ENCODE measurements at places on chromosomes 12 and 14. TPM values are rescaled to one million over a fixed set of nuclear protein-coding genes. Genes with fewer than 3 reads are reported as not detected.

DNA sequence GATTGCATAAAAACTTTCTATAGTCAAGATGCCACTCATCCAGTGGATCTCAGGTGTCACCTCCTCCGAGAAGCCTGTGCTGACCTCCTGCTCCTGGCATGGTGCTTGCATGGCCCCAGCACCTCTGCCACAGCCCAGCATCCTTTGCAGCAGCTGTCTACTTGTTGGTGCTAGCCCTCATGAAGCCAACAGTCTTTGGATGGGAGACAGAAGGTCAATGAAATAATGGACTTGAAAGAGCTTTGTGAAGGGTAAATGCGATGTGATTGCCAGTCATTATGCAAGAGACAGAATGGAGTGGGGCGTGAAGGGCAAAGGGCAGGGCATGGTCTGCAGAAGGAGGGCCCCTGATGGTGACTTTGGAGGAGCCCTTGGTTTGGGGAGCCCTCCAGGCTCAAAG lies 63.0 kb upstream of the CLMN start:
- no peak overlapping the region for H3K27ac ChIP-seq
- H3K27me3 ChIP-seq, result no peaks in the 10 kb centered on the region
- peaks cover 6% of the 10 kb centered on the region for H3K36me3 ChIP-seq
- no peaks in the 10 kb centered on the region for H3K4me1 ChIP-seq
- no peak overlapping the region for H3K4me3 ChIP-seq

DNA sequence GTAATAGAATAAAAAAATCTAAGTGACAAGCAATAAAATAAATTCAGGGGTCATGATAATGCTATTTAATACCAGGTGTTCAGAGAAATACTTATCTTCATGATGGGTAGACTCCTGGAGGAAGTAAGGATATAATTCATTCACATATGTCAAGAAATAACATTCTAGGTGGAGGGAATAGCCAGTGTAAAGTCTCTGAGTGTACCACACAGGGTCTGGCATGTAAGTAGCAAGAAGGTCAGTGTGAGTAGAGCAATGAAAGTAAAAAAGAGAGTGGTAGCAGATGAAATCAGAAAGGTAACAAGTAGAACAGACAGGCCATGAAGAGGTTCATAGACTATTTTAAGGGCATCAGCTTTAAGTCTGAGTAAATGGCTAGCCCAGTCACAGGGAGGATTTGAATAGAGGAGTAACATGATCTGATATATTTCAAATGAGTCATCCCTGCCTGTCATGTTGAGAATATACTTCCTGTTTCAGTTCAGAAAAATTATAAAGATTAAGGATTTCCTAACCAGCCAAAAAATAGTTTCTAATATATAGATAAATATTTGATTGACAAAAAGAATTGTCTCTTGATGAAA lies 519.9 kb downstream of the C12orf50 start:
- H3K36me3 ChIP-seq, result no peaks in the 10 kb centered on the region
- H3K4me1 ChIP-seq, result no peaks in the 10 kb centered on the region
- no peak overlapping the region for H3K27ac ChIP-seq
- H3K4me3 ChIP-seq, result no peak overlapping the region
- peak; percentile 72 for DNase-seq
- H3K27me3 ChIP-seq, result no peaks in the 10 kb centered on the region

DNA sequence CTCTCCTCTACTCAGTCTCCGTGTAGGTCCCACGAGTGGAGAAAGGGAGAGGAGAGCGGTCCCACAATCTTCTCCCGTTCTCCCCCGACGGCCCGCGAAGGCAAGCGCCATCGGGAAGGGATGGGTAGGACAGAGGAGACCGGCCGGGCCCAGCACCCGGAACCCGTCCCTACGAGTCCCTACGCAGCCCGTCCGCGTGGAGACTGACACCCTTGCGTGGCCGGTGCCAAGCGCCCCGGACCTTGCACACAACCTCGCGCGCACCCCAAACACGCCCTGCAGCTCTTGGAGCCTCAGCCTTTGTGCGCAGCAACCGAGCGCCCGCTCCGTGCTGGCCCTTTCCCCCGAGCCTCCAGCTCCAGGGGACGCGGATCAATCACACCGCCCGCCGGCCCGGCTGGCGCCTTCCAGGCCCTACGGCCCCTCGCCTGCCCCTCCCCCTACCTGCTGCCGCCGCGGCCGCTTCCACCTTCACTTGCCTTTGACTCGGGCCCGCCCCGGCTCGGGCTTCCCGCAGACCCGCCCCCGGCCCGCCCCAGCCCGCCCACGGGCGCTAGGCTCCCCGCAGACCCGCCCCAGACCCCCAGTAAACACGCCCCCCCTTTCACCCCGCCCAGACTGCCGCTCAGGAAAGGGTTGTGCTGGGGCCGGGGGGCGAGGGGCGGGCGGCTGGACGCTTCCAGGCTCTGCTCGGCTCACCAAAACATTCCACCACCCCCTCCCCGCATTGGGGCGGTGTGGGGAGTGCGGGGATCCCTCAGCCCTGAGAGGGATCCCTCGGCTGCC lies at the start of gene NDRG2:
NDRG2 (minus strand) TSS at position 477 of the 786 bp plus-strand sequence. CDS start 1,746 bp downstream, outside the sequence.
- H3K4me3 ChIP-seq, result peak within 1 kb of the TSS; percentile 51
- H3K4me1 ChIP-seq, result no peaks in the 10 kb centered on the region
- peak; percentile 19 for DNase-seq
- no peaks in the 10 kb centered on the region for H3K36me3 ChIP-seq

GRCh38 chr12:24839268-24839791 lies 109.6 kb downstream of the BCAT1 start:
- H3K27ac ChIP-seq, result peak overlapping the region; percentile 77
- DNase-seq, result no peak
- peak overlapping the region; percentile 6 for H3K4me3 ChIP-seq
- H3K4me1 ChIP-seq, result peaks cover 40% of the 10 kb centered on the region

DNA sequence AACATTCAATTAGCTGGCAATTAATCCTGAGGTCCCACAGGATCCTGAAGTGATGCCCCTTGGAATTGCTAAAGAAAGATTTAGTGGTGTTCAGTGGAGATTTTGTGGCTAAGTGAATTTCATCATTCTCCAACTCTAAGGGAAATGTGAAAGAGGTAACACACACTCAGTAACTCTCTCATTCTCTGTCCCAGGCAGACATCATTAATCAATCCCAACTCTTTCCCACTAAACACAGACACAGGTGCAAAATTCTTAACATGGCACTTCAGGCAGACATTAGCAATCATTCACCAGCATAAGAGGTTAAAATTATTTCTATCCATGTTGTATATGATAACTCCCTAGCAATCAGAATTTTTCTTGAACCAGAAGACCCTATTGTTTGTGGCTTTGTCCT lies 40.2 kb downstream of the TRPV4 start:
- no peak for DNase-seq
- H3K4me3 ChIP-seq, result no peak overlapping the region
- no peaks in the 10 kb centered on the region for H3K27me3 ChIP-seq
- no peaks in the 10 kb centered on the region for H3K36me3 ChIP-seq

TAMALIN gene
- 0.39 TPM for total RNA-seq

DNA sequence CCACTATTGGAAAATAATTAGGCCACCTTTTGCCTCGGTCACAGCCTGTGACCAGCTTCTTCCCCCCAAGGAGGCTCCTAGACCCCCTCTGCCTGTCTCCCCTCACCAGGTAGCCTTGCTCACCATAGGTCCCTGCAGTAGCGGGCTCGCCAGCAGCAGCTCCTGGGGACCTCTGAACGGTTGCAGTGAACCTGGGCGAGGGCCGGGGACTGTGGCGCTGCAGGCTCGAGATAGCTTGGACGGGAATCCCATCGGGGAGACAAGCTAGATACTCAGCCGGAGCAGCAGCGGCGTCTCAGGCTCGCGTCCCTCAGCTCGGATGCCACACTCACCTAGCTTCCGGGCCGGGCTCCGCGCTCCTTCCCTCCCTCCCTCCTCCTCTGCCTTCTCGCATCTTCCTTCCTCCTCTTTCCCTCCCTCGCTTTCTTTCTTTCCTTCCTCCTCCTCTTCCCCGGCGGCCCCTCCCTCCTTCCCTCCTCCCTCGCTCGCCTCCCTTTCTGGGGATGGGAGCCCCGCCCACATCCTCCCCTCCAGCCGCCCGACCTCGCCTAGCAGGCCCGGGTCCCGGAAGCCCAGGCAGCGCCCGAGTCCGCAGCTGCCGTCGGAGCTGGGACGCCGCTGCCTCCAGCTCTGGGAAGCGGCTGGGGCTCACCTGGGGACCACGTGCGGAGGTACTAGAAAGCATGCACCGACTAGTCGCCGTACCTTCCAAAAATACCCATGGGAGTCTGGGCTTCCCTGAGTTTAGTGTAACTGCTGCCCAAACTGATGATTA lies at the start of gene BMP4:
BMP4 (minus strand) TSS at position 399 of the 775 bp plus-strand sequence. CDS start 4,603 bp downstream, outside the sequence.
- H3K27me3 ChIP-seq, result no peaks in the 10 kb centered on the region
- no peak within 1 kb of the TSS for H3K4me3 ChIP-seq
- H3K4me1 ChIP-seq, result no peaks in the 10 kb centered on the region

KRT82 gene
- total RNA-seq, result not detected

IFNG-AS1 gene
- total RNA-seq, result not detected

DNA sequence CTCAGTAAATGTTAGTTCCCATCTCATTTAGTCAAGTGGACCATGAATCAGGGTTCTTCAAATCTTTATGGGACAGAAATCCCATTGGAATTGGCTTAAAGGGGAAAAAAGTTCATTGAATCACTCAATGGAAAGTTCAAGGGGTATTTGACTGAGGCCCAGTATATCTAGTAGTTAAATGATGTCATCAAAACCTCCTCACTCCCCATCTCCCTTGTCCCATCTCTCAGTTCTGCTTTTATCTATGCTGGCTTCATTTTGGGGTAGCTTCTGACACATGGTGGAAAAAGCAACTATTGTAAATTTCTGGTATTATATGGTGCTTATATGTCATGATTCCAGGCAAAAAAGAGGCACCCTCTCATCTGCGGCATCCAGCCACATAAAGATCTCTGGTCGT lies 51.9 kb downstream of the DAAM1 start:
- H3K27me3 ChIP-seq, result no peaks in the 10 kb centered on the region
- H3K27ac ChIP-seq, result no peak overlapping the region
- H3K4me3 ChIP-seq, result no peak overlapping the region
- DNase-seq, result no peak

DNA sequence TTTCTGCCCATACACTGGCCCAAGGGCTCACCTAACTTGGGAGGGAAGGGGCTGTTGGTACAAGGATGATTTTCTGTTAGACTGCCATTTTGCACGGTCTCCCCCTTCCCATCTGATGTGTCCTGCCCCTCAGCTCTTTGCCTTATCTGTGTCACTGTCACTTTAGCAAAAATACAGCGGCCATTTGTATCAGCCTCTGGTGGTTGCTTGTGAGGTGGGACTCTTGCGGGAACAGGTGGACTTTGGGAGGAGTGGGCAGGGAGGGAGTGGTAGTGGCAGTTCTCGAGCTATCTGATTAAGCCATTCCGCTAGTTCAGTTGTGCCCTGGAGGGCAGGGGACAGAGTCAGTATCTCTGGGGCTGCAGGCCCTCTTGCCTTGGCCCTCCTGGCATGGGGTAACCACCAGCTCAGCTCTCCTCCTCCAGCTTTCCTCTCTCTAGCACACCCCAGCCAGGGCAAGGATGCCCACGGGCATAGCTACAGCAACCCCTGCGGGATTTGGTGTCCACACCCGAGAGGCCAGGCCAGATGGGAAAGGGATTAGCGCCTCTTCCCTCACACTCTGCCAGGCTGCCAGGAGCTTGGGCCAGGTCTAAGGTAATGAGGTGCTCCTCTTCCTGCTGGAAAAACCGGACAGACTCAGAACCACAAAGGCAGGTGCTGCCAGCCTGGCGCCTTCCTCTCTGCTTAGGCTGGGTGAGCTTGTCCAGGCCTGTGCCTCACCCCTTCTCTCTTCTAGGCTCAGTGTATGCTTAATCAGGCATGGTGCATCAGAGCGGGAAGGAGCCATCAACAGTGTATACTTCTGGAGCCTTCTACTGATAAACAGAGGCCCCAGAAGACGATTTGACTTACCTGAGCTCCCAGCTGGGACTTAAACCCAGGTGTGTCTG lies 8.7 kb downstream of the SLC48A1 start:
- H3K27me3 ChIP-seq, result no peaks in the 10 kb centered on the region
- peak overlapping the region; percentile 50 for H3K27ac ChIP-seq
- peaks cover 22% of the 10 kb centered on the region for H3K4me1 ChIP-seq

Data from MCF 10A (cell line).